Heart right ventricle (tissue), 16 donors: ENCODE measurements at places on chromosomes 7 and 10. TPM values are rescaled to one million over a fixed set of nuclear protein-coding genes. Genes with fewer than 3 reads are reported as not detected.

DNA sequence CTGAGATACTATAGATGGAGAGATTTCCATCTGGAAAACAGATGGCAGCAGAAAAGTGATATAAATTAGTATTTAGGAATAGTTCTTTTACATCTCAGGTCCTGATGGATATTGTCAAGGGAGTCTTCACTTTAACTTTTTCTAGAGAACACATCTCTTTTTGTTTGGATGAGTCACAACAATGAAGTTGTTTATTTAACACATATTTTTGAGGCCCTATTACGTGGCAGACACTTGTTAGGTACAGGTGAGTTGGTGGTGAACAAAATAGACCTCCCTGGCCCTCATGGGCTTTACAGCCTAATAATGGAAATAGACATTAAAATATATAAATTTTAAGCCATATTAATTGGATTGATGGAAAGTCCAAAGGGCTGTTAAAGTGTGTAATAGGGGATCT is 168.3 kb downstream of the VTI1A start:
- H3K4me1 ChIP-seq: no peaks in the 10 kb centered on the region
- no peaks in the 10 kb centered on the region for H3K36me3 ChIP-seq
- H3K4me3 ChIP-seq: no peak overlapping the region
- DNase-seq: no peak

GRCh38 chr10:34392641-34393170 is 422.4 kb downstream of the PARD3 start:
- no peak overlapping the region for H3K4me3 ChIP-seq
- H3K27me3 ChIP-seq: no peaks in the 10 kb centered on the region
- DNase-seq: no peak

DNA sequence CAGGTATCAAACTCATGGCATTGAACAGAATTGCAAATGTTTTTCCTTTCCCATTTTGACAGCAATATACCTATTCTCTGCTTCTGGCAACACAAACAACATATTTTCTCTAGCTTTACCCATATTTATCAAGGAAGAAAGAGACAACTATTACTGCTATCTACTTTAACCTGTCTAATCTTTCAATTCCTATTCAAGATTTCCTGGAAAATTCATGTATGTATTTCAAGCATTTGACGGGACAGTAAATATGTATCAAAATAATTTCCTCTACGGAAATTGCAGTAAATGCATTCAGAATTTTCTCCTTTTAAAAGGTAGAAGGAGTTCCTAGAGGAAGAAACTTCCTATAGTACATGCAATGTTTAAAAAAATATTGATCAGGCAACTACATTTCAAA is 179.3 kb upstream of the LRRN3 start:
- no peaks in the 10 kb centered on the region for H3K36me3 ChIP-seq
- H3K27ac ChIP-seq: no peak overlapping the region

DNA sequence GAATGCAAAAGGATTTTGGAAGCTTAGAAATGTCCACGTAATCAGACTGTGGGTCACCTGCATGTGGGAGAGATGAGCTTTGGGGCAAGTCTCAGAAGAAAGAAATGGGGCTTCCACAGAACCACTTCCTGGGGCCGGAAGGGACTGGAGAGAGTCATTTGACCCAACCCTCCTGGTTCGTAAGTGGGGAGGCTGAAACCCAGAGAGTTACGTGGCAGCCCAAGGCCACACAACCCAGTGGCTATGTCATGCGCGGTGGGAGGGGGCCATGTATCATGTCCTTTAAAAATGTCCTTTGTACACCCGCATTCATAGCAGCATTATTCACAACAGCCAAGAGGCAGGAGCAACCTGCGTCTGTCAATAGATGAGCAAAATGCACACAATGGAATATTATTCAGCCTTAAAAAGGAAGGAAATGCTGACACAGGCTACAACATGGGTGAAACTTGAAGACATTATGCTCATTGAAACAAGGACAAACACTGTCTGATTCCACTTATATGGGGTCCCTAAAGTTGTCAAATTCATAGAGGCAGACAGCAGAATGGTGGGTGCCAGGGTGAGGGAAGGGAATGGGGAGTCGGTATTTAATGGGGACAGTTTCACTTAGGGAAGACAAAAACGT is 15.1 kb downstream of the CAMK2B start:
- H3K27me3 ChIP-seq: peaks cover 10% of the 10 kb centered on the region
- no peaks in the 10 kb centered on the region for H3K36me3 ChIP-seq
- peak overlapping the region; percentile 48 for H3K4me3 ChIP-seq
- no peak for DNase-seq

GPNMB gene
- 210 TPM for total RNA-seq

CFTR gene
- not detected for total RNA-seq

DPYSL4 gene
- 14.5 TPM for total RNA-seq

CLCN1 gene
- not detected for total RNA-seq

TRIL gene
- total RNA-seq: 4.0 TPM
